ENCODE measurements at places on chromosomes 3 and 15.

DNA sequence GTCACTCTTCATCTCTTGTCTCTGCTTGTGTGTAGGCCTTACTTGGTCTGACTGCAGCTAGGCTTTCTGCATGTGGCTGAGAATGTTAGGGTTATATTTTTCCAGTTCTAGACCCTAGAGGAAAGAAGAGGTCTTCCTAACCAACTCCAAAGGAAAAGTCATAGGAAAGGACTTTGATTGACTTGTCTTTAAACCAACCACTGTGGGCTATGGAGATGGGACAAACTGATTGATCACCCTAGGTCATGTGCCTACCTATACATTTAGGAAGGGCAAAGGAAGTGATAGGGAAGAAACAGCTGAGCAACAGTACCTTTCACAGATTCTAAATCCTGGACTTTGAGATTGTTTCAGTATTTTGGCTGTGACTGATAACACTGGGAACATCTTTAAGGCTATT is 16.5 kb upstream of the TBC1D23 start:
- DNase-seq = no peak

GRCh38 chr3:46400000-46400734 is 6.7 kb downstream of the CCR5AS start:
- no peak for DNase-seq

- peak; percentile 6 for DNase-seq
Measured at GRCh38 chr15:81376231-81376630, 2.2 kb upstream of the TMC3 start.

- no peak for DNase-seq
Measured at GRCh38 chr3:122374034-122374433, 9.0 kb downstream of the MIX23 start.

GRCh38 chr3:143697975-143698374 is 150.3 kb downstream of the SLC9A9 start:
- peak; percentile 3 for DNase-seq

- DNase-seq = no peak
Measured at GRCh38 chr3:177652556-177653291, 455.4 kb upstream of the TBL1XR1 start.

DNA sequence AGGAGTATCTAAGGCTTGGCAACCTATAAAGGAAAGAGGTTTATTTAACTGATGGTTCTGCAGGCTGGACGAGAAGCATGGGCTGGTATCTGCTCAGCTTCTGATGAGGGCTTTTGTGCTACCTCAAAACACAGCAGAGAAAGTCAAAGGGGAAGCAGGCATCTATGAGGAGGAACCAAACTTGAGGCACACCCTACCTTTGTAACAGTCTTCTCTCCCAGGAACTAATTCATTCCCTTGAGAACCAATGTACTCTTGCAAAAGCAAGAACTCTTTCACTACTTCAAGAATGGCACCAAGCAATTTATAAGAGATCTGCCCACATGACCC is 109.0 kb downstream of the CGGBP1 start:
- DNase-seq = no peak

DNA sequence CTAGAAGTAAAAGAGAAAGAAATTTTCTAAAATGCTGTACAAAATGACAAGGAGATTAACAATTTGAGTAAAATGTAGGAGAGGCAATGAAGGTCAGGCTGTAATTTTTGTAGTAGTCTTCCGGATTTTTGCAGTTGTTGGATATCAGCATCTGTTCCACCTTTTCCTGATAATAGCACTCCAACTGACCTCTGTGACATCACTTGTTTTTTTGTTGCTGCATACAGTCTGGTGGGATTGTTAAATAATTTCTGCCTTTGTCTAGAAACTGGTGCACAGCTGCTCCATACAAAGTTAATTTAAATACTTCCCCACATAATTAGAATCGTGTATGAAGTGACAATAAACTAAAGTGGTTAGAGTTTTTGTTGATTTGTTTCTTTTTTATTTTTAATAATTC is 731.4 kb downstream of the PLOD2 start:
- DNase-seq = no peak

- DNase-seq = no peak
Measured at GRCh38 chr15:41629883-41630282, 30.3 kb upstream of the MGA start.
